ENCODE measurements at places on chromosomes 7 and 10.
A peak's percentile ranks its signal among the peaks of the same experiment; 100 is the strongest.

DNA sequence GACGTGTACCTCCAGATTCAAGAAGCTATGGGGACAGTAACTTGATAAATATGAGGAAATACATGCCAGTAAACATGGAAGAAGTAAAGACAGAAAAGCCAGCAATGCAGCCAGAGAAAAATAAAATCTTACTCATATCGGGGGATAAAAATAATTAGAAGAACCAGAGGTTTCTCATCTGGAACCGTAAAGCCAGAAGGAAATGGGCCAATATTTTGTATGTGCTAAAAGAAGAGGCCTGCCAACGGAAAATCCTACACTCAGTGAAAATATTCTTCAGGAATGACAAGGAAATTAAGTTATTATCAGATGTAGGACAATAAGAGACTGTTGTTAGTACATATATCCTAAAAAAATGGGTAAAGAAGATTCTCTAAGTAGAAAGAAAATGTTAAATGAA, 401.2 kb downstream of the CDC14C start:
- DNase-seq, result no peak

GRCh38 chr10:15563246-15563645, 156.5 kb downstream of the ITGA8 start:
- DNase-seq, result no peak

GRCh38 chr7:154505362-154505761, 453.2 kb downstream of the DPP6 start:
- DNase-seq, result no peak

DNA sequence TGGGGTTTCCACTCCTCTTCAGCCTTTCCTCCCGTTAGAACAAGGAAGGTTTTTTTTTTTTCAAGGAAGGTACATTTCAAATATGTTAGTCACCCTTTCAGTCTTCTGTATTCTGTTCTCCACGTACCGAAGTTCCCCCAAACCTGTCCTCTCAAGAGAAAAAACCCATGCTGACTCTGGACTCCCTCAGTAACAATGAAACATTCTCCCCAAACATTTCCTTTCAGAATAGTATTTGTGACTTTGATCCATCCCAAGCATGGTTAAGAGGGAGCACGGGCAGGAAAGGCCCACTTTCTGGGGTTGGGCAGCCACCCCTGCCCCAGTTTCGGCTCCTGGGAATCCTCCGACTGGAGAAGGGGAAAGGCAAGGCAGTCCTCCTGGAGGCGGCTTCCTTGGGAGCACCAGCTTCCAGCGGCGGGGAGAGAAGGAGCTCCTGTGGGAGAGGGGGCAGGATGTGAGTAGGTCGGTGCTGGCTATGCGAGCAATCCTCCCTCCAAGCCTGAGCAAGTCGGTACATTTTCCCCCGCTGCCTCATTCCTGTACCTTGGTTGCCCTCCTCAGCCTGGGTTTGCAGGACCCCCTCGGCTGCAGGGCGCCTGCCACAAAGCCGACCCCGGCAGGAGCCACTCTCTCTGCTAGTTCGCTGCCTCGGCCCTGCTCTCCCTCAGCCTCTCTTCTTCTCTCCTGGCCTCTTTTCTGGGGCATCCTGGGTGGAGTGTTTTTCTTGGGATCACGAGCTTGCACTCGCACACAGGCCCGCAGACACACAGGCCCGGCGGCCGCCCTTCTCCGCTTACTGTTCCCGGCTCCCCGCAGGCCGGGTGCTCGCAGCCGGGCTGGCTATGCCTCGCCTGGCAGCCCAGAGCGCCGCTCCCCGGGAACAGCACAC, 2.1 kb upstream of the HOXA1 start:
- no peak for DNase-seq

DNA sequence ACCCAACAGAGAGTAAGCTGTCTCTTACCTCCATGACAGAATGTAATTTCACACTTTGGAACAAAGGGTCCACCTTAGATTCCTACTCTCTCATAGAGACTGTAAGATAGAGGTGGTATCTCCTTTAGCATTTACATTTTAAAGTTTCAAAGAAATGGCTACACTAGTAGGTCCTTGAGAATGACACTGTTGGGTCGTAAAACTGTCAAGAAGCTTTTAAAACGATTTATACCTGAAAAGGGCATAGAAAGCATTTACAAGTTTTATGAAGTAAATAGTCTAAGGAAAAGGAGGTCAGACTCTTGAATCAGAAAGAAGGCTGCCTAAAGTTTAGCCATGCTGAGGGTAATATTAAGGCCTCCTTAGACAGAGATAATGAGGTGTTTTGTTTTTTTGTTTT, 1212.4 kb upstream of the PHF14 start:
- no peak for DNase-seq

DNA sequence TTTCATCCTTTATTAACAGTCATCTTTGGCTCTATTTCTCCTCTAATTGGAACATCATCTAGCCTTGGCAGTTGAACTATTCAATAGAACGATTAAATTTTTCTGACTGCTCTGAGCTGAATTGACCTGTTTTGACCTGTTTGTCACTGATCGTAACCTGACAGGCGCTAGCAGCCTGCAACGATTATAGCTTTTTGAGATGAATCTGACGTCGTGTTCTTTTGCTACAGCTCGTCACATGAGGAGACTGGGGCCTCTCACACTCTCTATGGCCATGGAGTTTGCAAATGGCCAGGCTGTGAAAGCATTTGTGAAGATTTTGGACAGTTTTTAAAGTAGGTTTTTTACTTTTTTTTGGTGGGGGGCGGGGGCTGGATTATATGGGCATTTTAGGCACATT, 229.8 kb downstream of the FOXP2 start:
- no peak for DNase-seq

DNA sequence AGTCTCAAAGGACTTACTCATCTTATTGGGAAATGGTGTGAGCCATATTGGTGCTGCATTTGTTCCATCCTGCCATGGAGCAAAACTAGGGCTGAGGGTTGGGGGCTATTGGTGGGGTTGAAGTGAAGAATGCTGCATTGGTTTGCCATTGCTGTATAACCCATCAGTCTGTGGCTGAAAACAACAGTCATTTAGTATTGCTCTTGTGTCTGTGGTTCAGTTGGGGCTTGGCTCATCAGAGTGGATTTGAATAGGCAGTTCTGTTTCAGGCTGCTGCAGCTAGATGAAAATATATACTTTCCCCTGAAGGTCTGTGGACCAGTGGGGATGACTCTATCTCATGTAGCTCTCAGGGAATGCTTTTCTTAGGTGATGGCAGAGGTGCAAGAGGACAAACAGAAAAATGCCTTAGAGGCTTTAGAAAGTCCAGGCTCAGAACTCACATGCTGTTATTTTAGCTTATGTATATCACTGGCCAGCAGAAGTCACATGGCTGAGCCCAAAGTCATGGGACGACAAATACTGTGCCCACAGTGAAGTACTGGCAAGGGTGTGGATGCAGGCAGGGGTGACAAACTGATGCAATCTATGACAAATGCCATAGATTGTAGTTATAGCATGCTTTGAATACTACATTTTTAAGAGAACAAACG, 15.2 kb upstream of the EXOC6 start:
- DNase-seq, result no peak

DNA sequence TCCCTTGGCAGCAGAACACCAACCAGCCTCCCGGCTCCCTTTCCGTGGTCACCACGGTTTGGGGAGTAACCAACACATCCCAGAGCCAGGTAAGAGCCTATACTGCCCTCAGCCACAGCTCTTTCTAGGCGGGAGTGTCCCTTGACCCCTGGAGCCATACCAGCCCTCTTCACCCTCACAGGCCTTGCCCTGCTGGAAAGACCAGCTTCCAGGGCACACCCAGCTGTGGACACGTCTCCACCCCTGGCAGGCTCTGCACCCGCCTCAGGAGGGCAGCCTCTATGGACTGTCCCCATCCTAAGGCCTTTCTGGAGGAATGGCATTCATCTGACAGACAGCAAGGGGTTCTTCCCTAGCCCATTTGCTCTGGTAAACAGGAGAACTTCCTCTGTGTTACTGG, 57.5 kb upstream of the PPIF start:
- DNase-seq, result no peak

GRCh38 chr10:59668096-59668495, 41.6 kb downstream of the SLC16A9 start:
- no peak for DNase-seq

DNA sequence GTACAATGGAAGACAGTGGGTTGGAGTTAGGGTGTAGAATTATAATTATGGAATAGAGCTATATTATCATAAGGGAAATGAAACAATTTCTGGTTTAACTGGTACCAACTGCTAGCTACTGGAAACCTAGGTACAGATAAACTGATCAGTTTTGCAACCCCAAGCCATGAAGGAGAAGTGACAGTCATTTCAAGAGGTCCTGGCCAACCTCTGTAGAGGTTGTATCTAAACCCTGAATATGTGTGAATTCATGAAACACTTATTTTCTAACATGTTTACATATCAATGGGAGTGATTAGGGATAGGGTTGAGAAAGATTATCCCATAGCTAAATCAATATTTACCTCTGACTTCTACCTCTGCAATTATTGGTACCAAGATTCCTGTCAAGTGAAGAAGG, 29.9 kb upstream of the CC2D2B start:
- no peak for DNase-seq

DNA sequence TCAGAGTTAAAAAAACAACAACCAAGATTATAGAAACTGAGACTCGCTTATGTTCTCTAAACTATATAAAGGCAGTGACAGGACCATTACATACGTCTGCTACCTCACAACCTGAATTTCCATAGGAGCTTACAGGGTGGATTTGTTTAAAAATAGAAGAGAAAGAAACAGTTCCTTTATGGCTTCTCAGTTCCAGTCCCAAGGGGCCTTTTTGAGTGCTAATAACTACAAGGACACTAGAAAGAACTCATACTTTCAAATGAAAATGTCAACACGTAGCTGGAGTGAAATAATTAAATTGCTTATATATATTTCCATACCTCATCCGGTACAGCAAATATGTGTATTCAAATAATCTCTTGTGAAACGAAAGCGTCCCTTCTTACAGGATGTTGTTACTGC, 19.7 kb downstream of the TSPAN12 start:
- DNase-seq, result peak; percentile 22

GRCh38 chr7:46738796-46739195, 817.7 kb upstream of the IGFBP3 start:
- no peak for DNase-seq

DNA sequence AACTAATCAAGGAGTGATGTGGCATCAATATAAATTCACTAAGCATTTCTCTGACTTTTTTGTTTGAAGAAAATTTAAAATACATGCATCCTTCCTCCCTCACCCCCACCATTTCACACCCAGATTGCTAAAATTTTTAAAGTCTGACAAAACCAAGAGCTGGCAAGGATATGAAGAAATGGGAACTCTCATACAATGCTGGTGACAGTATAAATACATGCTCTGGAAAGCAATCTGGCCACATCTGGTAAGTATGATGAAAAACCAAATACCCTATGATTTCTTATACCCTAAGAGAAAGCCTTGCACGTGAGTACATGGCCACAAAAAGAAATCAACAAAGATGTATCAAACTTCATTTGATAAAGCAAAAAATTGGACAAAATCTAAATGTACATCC, 31.2 kb downstream of the P4HA1 start:
- DNase-seq, result no peak

DNA sequence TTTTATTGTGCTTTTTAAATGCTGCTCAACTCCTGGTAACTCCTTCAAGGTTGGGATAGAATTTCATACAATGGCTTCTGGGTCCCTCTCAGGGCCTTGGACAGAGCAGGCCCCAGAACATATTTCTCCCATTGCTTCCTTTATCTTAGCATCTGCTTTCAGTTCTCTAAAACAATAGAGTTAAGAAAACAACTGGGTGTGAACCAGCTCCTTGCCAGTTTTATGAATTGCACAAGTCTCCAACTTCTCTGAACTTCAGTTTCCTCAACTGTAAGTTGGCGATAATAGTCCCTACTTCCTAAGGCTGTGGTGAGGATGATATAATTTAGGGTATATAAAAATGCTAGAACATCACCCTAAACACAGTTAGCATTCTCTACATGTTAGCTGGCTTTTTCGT, 77.0 kb upstream of the INHBA start:
- DNase-seq, result no peak

GRCh38 chr7:49530481-49530880, 243.0 kb upstream of the VWC2 start:
- no peak for DNase-seq

- DNase-seq, result no peak
Observed at GRCh38 chr10:74486659-74487058, 335.6 kb downstream of the ADK start.

DNA sequence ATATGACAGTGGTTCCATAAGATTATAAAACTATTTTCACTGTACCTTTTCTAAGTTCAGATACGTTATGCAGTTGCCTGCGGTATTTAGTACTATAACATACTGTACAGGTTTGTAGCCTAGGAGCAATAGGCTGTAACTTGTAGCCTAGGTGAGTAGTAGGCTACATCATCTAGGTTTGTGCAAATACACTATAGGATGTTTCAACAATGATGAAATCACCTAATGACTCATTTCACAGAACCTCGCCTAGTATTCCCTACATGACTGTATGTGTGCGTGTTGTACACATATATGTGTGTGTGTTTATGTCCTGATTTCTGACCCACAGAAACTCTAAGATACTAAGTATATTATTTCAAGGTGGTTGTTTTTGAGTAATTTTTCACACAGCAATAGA, 139.0 kb downstream of the HERPUD2 start:
- no peak for DNase-seq

DNA sequence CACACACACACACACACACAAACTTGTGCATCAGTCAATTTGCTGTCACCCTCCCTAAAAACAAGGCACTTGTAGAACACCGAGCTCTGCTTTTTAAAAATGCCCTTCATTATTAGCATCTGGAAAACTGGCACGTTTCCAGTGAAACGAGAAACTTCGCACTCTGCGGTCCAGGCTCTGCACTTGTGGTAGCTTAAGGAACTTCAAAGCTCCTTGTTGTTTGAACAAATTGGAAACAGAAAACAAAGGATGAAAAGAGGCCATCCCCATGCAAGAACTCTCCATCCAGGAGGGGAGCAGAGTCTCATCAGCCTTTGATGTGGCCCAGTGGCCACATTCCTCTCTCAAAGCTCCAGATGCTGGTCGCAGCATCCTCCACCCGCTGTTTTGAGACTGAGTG, 105.1 kb downstream of the C10orf90 start:
- no peak for DNase-seq

- no peak for DNase-seq
Observed at GRCh38 chr7:127600885-127601284, 7.3 kb downstream of the FSCN3 start.

DNA sequence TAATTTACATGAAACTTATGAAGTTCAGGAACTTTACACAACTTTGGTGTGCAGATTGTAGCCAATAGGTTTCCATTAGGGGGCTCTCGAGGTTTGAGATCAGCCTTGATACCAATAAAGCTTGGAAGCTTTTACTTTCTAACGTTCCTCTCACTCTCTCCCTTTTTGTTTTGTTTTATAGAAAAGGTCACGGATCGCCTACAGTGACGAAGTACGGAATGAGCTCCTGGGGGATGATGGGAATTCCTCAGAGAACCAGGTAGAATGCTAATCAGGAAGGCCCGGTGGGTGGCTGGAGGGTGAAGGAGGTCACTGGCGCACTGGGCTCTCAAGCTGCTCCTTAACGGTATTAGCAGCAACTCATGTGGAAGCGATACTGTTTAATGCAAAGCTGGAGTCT, 79.9 kb downstream of the VTI1A start:
- no peak for DNase-seq

- DNase-seq, result no peak
Observed at GRCh38 chr7:148729984-148730733, 31.5 kb downstream of the CUL1 start.
